ENCODE measurements at places on chromosomes 13 and 19. TPM values are rescaled to one million over a fixed set of nuclear protein-coding genes. Genes with fewer than 3 reads are reported as not detected.

Gene C19orf81
- not detected for total RNA-seq

Gene YJEFN3
- total RNA-seq = 1.3 TPM

Gene ADGRE2
- total RNA-seq = 2.5 TPM

Gene ZNF254
- 3.6 TPM for total RNA-seq

Gene MEF2B
- total RNA-seq = not detected

Gene RNF113B
- total RNA-seq = not detected

Gene CD209
- total RNA-seq = not detected

Gene KLK3
- total RNA-seq = not detected

Gene PRODH2
- total RNA-seq = not detected

Gene CEACAM16
- not detected for total RNA-seq

Gene SPRY2
- total RNA-seq = 17.7 TPM

Gene WDR87
- not detected for total RNA-seq

Gene SOHLH2
- total RNA-seq = not detected

Gene TUBA3C
- total RNA-seq = not detected

Gene MED4
- total RNA-seq = 26.5 TPM

Gene PSG3
- not detected for total RNA-seq

Gene TBXA2R
- total RNA-seq = 0.23 TPM

Gene PEAK3
- total RNA-seq = not detected

Gene NLRP9
- total RNA-seq = not detected

Gene GPC6
- total RNA-seq = 4.7 TPM

Gene CDX2
- total RNA-seq = not detected

Gene CD37
- not detected for total RNA-seq

Gene IRGQ
- 11.9 TPM for total RNA-seq

Gene ALOX5AP
- 1.1 TPM for total RNA-seq

Gene SLC17A7
- not detected for total RNA-seq

Gene PCP2
- not detected for total RNA-seq

Gene CEACAM6
- total RNA-seq = 0.23 TPM

Gene DEDD2
- 42.2 TPM for total RNA-seq

Gene SRRM5
- not detected for total RNA-seq

Gene HPN
- 2.7 TPM for total RNA-seq

Gene ZNF628
- total RNA-seq = 8.6 TPM

Gene NCR1
- not detected for total RNA-seq

Gene MISP3
- total RNA-seq = 0.08 TPM

Gene NANOS3
- not detected for total RNA-seq

Gene RINL
- 7.9 TPM for total RNA-seq

Gene CYP4F11
- total RNA-seq = 1.7 TPM

Gene EDNRB
- total RNA-seq = not detected
